SK-N-SH treated with all-trans-retinoic acid at 6 μM for 48 hours (cell line): ENCODE measurements at places on chromosomes 1 and 21.

- ATAC-seq = no peak
These were observed 11.9 kb downstream of the ACTRT2 start for GRCh38 chr1:3033040-3033789.

DNA sequence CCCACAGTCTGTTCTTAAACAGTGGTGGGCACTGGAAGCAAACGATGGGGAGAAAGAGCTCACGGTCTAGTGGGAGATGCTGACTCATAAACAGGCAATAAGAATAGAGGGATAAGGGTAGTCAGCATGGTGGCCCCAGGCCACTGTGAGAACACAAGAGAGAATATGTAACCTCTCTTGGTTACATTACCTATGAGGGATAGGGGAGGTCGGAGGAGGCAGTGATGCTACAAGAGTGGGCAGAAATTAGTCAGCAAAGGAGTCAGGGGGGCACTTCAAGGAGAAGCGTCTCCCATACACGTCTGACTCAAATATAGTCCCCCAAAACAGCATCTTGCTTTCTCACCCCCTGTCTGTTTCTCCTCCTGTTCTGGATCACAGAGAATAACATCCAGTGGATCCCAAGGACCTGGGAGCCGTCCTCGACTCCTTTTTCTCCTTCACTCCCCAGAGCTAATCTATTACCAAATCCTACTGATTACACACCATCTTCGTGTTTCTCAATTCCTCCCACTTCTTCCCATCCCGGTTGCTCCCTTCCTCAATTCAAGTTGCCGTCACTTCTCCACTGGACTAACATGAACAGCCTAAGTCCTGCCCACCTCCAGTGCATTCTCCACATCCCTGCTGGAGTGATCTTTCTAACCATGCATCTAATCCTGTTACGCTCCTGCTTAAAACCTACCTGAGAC lies 2.1 kb downstream of the SLAMF8 start:
- ATAC-seq = no peak

GRCh38 chr1:226397011-226397926 lies 10.6 kb downstream of the PARP1 start:
- no peak for ATAC-seq

GRCh38 chr1:84164567-84165021 lies 20.5 kb downstream of the PRKACB start:
- ATAC-seq = peak; percentile 90

GRCh38 chr1:204161609-204162493 lies 4.3 kb downstream of the REN start:
- no peak for ATAC-seq

- peak; percentile 89 for ATAC-seq
These were observed 436 bp upstream of the TTLL7 start for GRCh38 chr1:83999316-83999819.

GRCh38 chr1:8182034-8182761 lies 135.7 kb upstream of the SLC45A1 start:
- ATAC-seq = peak; percentile 67
